Muscle of leg (tissue), 16 donors: ENCODE measurements at places on chromosomes 13 and 19. TPM values are rescaled to one million over a fixed set of nuclear protein-coding genes. Genes with fewer than 3 reads are reported as not detected.

DNA sequence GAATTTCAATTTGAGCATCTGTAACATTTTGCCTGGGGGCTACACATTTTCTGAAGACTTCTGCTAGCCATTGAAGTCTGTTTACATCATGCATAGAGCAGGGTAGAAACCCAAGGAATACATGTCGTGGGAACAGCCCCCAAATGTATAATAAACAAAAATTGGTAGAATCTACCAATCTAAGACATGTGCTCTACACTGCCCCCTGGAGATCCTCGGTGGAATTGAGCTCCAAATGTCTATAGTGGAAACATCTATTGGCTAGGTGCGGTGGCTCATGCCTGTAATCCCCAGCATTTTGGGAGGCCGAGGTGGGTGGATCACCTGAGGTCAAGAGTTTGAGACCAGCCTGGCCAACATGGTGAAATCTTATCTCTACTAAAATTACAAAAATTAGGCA, 57.3 kb downstream of the MBD3L2B start:
- DNase-seq: no peak

DNA sequence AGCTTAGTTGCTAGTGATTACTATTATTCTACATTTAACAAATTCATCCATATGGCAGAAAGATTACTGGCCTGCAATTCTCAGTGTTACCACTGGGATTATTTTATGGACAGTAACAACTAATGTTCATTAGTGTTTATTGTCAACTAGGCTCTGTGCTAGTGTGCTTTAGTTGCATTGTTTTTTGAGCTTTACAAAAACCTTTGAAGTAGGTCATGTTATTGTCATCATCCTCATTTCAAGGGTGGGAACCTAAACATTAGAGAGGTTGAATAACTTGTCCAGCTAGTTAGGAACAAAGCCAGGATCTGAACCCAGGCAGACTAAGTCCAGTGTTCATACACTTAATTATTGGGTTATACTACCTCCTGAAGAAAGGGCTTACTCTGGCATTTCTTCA, 27.8 kb upstream of the TDRD3 start:
- DNase-seq: no peak

- no peak for DNase-seq
Measured at GRCh38 chr13:101985321-101985720, 416.5 kb downstream of the FGF14 start.

GRCh38 chr13:36887758-36888521, 32.1 kb downstream of the SMAD9 start:
- no peak for DNase-seq

DNA sequence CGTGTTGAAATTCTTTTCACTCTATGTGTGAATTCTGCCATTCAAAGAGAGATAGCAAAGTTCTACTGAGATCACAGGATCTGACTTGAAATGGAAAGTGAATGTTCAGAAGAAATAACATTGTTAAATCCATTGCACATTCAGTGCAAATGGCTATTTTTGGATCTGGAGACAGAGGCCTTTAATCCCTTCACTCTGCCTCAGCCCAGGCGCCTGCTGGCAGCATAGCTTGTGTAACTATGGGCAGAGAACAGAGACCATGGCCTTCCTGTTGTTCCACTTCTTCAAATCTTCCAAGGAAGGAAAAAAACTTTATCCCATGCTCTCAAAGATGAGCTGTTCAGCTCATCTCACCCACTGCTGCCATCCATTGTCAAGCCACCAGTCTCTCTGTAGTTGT, 265.4 kb downstream of the LMO7 start:
- no peak for DNase-seq

DNA sequence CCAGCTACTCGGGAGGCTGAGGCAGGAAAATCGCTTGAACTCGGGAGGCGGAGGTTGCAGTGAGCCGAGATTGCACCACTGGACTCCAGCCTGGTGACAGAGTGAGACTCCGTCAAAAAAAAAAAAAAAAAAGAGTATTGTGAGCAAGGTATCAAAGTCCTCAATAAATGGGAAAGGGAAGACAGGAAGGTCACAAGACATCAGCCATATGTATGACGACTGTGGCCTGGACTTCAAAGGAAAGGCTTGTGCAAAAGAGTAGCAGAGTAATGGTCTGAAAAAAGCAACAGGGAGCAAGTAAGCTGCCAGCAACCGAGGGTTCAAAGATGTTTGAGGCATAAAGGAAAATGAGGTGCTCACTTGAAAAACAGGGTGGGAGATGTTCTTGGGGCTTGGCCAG, 116.0 kb upstream of the WASF3 start:
- no peak for DNase-seq

The GIPR gene
- 0.44 TPM for polyA plus RNA-seq

The RASIP1 gene
- polyA plus RNA-seq: 17.6 TPM

The ZNF285 gene
- 6.8 TPM for polyA plus RNA-seq
